ENCODE measurements at places on chromosomes 4 and X. TPM values are rescaled to one million over a fixed set of nuclear protein-coding genes. Genes with fewer than 3 reads are reported as not detected.

Gene HPSE
- 1.3 TPM for total RNA-seq

Gene FAM47A
- total RNA-seq, result not detected

DNA sequence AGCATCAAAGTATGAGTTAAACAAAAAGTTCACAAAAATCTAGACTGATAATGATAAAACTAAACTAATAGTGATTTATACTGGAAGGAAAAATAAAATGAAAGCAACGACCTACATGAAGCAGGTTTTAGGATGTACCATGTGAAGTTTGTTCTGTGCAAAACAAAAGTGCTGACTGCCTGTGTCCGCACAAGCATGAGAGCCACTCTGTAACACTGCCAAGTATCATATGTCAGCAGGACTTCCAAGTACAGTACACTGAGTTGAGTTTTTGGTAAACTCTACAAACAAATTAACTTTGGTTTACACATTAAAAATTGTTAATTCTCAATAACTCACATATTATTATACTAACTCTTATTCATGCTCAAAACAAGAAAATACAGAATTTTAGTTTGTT is 459.0 kb downstream of the PDGFC start:
- DNase-seq, result no peak

DNA sequence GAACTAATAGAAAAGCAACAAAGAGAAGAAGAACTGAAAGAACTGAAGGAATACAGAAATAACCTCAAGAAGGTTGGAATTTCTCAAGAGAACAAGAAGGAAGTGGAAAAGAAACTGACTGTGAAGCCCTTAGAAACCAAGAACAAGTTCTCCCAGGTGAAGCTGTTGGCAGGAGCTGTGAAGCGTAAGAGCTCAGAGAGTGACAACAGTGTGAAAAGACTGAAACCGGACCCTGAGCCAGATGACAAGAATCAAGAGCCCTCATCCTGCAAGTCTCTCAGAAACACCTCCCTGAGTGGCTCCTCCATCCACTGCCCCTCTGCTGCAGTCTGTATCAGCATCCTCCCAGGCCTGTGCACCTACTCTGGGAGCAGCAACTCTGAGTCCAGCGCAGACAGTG is 8.4 kb upstream of the FHDC1 start:
- DNase-seq, result no peak

Gene LRAT
- total RNA-seq, result 1.1 TPM

Gene DCAF12L2
- total RNA-seq, result 1.2 TPM

DNA sequence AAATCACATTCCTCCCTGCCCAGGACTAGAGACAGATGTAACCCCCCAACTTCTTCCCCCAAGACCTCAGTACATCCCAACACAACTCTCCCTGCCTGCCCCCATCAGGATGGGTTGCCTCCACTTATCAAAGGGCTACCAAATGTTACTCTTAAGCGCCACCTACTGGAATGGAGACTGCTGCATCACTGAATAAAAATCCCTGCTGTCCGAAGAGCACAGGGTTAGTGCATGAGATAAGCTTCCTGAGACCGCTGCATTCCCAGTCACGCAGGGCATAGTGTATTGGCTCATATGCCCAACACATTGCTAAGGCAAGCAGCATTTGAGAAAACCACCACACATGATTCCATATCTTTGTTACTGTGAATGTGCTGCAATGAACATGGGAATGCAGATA is 544.5 kb downstream of the PPP4R3C start:
- DNase-seq, result no peak

DNA sequence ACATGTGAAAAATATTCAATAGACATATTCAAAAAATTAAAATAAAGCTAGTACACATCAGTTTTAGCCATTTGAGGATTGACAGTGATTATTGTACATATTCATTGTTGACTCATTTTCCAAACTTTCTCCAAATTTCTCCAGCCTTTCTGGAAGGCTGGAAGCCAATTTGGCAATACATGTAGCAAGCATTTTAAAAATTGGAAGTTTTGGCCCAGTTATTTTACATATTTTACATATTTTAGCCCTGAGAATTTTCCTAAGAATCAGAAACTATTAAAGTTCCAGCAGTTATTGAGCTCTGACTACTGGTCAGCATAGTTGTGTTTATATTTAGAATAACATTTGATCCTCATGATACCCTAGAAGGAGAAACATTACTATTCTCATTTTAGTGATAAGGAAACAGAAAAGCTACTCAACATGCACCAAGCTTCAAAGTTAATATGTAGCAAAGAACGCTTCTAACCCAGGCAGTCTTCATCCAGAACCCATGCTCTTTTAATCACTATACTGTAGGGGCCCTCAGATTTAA is 3.2 kb downstream of the CABS1 start:
- DNase-seq, result no peak

Gene SPACA5
- not detected for total RNA-seq

GRCh38 chr4:1839282-1839681 is 16.7 kb downstream of the LETM1 start:
- no peak for DNase-seq

DNA sequence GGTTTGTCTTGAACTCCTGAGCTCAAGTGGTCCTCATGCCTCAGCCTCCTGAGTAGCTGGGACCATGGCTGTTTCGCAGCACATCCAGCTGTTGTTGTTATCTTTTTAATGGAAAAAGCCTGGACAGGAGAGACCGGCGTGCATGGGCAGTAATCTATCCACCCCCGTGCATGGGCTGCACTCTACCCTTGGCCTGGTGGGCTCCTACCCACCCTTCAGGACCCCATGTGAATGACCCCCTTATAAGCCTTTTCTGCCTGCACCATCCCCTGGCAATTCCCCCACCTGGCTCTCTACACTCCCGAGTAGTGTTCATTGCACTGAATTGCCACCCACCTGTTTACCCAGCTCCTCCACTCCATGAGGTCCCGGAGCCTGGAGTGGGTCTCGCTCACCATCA is 18.9 kb upstream of the HTRA3 start:
- DNase-seq, result no peak

Measured in kidney epithelial cell (primary cell).